GM04503 (cell line): ENCODE measurements at places on chromosomes 12 and 14.

- DNase-seq: no peak
Observed at GRCh38 chr14:38618514-38618913, 362.6 kb upstream of the CLEC14A start.

DNA sequence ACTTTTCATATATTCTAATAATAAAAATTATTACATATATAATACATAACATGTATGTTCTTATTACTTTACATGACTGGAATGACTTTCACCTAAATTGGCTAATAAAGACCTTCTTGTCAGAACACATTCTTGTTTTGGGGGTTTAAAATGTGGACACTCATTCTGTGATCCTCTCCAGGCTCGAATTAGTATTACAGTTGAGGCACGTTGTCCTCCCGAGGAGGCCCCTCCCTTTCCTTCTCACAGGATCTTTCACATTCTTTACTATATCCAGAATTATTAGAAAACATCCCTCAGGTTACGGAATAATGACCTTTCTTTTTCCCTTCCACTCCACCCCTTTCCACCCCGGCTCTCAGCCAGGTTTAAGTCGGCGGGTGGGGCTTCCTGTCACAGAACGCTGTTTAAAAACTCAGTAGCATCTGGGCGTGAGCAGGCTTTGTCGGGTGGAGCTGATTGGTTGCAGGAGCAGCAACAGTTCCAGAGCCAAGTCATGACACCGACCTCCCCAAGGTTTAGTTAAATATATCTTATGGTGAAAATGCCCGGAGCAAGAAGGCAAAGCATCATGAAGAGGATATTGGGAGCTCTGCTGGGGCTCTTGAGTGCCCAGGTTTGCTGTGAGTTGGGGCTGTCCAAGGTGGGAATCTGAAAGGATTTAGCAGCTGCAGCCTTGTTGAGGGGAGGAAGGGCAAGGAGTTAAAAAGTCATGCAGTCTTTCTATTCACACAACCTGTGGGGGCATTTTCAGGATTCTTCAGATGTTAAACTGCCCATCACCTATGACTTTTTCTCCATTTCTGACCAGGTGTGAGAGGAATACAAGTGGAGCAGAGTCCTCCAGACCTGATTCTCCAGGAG, 396.7 kb upstream of the OR4E1 start:
- DNase-seq: no peak

- DNase-seq: no peak
Observed at GRCh38 chr14:95549656-95550585, 15.1 kb downstream of the GLRX5 start.

- no peak for DNase-seq
Observed at GRCh38 chr12:131084341-131085011, 130.8 kb downstream of the ADGRD1 start.

- DNase-seq: no peak
Observed at GRCh38 chr12:104942075-104942474, 16.0 kb downstream of the SLC41A2 start.

DNA sequence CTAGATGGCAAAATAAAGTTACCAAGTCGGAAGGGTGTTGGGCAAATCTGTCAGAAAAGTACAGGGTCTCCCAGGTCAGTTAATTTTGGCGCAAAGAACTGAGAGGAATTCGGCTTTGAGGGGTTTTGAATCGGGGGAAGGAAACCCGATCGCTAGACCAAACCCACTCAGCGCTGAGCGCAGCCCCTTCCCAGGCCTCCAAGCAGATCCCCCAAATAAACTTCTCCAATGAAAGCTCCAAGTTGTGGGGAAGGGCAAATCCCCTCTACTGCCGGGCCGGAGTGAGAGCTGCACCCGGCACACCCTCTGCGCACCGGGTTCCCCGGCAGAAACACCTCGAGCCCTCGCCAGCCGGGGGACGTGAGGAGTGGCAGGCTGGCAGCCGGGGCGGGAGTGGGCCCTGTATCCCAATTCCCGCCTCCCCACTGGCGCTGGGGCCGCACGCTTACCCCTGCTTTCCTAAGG, 441 bp downstream of the E2F7 start:
- DNase-seq: no peak

DNA sequence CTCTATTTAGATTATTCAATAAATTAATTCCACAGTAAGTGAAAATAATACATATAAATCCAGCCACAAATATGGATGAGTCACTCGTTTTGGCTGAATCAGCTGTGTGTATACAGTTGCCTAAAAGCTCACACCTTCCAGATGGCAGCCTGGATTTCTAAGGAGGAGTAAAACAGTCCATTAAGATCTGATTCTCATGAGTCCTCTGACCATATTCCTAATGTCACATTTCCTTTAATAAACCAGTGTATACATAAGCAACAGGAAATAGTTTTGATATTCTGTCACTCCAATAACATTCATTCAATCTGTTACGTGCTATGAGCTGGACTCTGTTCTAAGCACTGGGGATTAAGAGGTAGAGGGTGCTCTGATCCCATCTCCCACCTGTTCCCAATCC, 21.8 kb downstream of the MDM1 start:
- DNase-seq: peak; percentile 58

GRCh38 chr14:88258021-88258420, 65.0 kb downstream of the KCNK10 start:
- no peak for DNase-seq

GRCh38 chr14:74574706-74575105, 37.3 kb downstream of the LTBP2 start:
- no peak for DNase-seq

- no peak for DNase-seq
Observed at GRCh38 chr12:21608196-21608595, 3.5 kb upstream of the GYS2 start.

DNA sequence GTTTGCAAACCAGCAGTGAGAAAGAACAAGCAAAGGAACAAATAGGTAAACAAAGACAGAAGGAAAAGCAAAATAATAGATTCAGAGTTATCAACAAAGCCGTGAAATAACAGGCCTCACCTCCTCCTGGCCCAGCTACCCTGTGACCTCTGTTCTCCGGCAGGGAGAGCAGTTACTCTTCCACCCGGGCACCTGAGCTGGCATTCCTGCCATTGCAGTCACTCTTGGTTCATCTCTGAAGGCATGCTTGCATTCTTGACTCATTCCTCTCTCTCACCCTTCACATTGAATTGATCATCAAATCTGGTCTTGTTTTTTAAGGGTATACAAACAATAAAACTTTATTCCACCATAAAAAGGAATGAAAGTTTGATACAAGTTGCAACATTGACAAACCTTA, 95.1 kb downstream of the TTC8 start:
- no peak for DNase-seq

GRCh38 chr12:54159589-54159988, 29.2 kb downstream of the SMUG1 start:
- no peak for DNase-seq

GRCh38 chr12:116028619-116029018, 248.9 kb downstream of the MED13L start:
- DNase-seq: no peak

- no peak for DNase-seq
Observed at GRCh38 chr14:22540811-22541360, 48.1 kb downstream of the DAD1 start.
